Stimulated activated CD4-positive, alpha-beta T cell treated with anti-CD3 and anti-CD28 coated beads, Interleukin-12 subunit alpha, Interleukin-12 subunit beta, amount 100 ng/mL, for 24 hours (primary cell): ENCODE measurements at places on chromosomes 16 and 17.
A peak's percentile ranks its signal among the peaks of the same experiment; 100 is the strongest.

GRCh38 chr16:81431554-81432353 lies 12.9 kb upstream of the CMIP start:
- no peak for DNase-seq

GRCh38 chr17:75325827-75326225 lies 36.6 kb upstream of the SLC25A19 start:
- DNase-seq: no peak

- no peak for DNase-seq
Measured at GRCh38 chr17:82047914-82048570, 3.6 kb downstream of the RFNG start.

GRCh38 chr17:48125829-48126531 lies 18.4 kb downstream of the SNX11 start:
- DNase-seq: no peak

- no peak for DNase-seq
Measured at GRCh38 chr16:80989801-80990200, 16.9 kb downstream of the CMC2 start.

GRCh38 chr16:80909720-80910119 lies 97.0 kb downstream of the CMC2 start:
- no peak for DNase-seq

DNA sequence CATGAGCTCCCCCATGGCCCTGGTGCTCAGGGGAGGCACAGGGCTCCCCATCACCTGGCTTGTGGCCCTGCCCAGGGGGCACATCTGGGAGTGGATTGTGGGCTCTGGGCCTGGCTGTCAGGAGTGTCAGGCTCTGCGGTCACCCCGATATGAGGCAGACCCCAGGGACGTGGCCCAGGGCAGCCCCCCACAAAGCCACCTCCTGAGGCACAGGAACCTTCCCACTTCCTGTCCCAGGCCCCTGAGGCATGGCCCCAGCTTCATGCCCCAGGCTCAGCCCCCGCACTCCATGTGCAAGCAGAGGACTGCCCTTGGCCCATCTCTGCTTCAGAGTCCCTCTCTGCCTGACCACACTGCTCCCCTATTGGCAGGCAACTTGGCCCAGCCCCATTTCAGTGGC lies 160.3 kb downstream of the PCTP start:
- no peak for DNase-seq

DNA sequence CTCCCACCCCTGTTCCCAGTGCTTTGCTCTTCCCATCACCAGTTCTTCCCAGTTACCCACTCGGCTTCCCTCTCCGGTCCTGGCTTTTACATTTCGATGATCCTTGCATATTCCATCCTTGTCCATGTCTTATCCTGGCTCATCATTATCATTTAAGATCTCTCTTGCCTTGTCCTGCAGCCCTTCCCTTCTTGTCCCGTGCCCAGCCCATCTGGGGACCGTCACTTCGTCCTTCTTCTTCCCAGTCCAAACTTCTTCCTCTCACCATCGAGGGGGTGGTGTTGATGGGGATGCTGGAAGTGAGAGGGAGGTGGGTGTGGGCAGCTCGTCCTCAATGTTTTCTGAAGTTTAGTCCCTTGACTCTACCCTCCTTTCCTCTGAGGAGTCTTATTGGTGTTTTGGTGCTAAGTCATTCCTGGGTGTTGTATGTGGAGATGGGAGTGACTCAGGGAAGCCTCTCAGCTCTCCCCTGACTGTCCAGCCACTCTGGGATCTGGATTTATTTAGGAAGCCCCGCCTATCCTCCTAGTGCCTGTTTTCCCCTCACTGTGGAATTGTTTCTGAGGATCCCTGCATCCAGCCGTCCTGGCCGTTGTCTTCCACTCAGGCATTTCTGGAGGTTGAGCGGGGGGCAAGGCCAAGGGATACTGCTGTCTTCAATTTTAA lies 975 bp downstream of the SNX29 start:
- no peak for DNase-seq

- no peak for DNase-seq
Measured at GRCh38 chr17:82321947-82322466, 4.6 kb upstream of the CD7 start.

DNA sequence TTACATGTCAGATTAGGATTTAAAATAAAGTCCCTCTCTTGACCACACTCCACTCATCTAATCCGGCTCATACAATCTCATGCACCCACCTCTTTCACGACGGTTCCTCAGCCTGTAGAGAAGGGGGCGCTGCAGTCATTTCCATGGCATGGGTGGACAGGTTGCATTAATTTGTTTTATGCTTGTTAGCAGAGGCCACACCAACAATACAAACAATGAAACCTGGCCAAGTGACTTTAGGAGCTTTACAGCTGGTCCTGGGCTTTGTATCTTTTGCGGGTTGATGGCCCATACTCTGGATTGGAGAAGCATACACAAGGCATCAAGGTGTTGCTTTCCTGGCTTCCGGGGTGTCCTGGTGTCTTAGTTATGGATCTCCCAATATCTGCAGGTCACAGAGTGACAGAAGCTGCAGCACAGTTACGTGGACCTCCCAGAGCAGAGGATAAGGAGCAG lies 9.7 kb upstream of the SNF8 start:
- no peak for DNase-seq

DNA sequence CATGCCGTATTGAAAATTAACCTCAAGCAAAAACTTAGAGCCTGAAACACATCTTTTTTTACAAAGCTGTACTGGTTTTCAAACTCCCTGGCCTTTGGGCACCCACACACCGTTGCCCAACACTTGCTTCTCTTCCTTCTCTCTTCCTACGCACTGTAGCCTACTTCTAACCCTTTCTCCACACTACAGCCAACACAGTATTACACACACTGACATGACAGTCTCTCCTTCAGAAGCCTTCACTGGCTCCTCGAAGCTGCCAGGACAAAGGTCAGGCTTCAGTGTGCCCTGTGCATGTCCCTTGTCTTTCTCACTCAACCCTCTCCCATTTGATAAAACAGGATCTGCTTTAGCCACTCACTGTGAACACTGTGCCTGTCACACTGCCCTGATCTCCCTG lies 8.0 kb downstream of the FANCA start:
- no peak for DNase-seq

GRCh38 chr17:2828397-2829038 lies 32.3 kb downstream of the RAP1GAP2 start:
- DNase-seq: peak; percentile 58

DNA sequence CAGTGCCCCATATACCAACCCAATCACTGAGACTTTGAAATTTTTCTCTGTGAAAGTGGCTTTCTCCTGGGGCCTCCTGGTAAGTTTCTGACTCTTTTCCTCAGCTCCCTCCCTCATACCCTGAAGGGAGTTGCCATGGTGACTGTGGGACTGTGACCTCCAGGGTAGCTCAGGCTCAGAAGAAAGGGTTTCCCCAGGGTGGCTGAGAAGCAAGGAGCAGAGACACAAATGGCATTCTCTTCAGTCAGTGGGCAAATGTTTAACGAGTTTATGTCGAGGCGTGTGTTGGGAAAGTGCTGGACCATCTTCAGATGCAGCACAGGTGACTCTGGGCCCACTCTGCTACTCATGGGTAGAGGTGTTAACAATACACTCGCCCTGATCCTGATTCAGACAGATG lies 46.8 kb downstream of the MRPS23 start:
- no peak for DNase-seq

- no peak for DNase-seq
Measured at GRCh38 chr17:27888067-27888466, 5.1 kb downstream of the LYRM9 start.

DNA sequence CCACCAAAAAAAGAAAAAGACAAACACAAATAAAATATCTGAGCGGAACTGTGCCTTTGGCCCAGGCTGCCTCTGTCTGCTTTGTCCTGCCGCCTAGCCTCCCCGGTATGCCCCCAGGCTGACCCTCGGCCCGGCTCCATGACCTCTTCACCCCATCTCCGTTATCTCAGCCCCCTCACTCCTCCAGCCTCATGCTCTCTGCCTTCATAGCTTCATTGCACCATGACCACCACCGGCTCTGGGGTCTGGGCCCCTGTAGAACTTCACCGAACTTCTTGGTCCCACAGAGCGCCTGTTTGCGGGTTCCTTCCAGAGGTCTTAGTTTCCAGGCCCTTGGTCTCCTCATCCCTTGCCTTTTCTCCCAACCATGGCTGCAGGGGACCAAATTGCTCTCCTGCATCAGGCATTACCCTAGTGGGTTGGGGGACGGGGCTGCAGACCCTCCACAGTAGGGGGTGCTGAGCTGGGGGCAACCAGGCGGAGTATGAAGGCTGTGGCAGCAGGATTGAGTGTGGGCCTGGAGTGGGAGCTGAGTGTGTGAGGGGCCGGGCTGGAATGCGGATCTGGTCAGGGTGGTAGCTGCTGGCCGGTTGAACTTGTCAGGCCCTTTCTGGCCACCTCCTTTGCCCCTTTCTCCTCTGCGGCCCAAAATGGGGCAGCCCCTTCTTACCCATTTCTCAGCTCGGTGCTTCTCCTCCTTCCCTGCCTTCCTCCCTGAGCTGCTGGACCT lies 6.9 kb downstream of the HIRIP3 start:
- DNase-seq: no peak

DNA sequence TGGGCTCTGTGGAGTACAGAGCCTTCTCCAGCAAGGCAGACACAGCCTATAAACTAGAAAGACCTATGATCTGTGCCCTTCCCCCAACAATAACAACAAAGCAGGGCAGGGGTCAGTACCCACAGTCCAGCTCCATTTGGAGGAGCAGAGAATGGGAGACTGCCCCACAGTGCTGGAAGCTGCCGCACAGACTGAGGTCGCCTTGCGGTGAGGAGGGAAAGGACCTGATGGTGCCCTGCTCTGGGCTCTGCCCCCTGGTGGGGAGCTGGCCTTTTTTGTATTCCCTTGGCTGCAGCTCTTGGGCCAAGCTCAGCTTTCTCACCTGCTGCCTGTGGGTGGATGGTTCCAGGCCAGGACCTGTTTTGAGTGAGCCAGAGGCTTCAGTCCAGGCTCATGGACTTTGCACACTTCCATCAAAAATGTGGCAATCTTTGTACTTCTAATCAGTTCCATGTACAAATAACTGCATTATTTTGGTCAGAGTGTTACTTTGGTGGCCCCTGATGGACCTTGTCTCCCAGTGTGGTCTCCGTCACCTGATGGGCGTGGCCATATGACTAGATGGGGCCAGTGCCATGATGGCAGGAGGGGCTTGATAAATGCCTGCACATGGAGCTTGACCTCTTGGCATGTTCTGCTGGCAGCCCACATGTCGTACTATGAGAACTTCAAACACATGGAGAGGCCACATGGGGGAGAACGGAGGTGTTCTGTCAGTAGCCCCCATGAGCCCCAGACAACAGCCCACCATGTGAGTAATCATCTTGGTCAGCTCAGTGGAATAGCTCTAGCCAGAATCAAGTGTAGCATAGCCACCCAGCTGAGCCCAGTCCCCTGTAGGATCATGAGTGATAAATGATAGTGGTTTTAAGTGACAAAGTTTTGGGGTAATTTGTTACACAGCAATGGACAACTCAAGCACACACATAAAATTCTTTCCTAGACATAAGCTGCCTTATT lies 24.2 kb downstream of the B9D1 start:
- DNase-seq: peak; percentile 11

- DNase-seq: peak; percentile 65
Measured at GRCh38 chr16:89289428-89290395, 72.2 kb downstream of the ZNF778 start.

DNA sequence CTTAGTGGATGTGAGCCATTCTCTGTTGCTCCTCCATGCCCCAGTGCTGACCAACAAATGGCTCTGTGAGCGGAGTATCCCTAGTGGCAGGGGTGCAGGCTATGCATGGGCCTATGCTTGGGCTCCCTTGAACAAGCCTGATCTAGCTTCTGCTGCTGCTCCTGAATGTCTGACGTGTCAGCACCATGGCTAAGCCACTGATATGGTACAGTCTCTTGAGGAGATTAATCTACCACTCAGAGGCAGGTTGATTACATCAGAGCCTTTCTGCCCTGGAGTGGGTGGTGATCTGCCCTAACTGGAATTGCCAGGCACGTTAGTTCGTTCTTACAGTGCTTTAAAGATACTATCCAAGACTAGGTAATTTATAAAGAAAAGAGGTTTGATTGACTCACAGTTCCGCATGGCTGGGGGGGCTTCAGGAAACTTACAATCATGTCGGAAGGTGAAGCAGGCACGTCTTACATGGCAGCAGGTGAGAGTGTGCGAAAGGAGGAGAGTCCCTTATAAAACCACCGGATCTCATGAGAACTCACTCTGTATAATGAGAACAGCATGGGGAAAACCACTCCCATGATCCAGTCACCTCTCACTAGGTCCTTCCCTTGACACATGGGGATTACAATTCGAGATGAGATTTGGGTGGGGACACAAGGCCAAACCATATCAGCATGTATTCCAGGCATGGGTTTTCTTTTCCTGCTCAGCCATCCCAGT lies 41.5 kb upstream of the B4GALNT2 start:
- no peak for DNase-seq
